ENCODE measurements at places on chromosomes 1 and 21. TPM values are rescaled to one million over a fixed set of nuclear protein-coding genes. Genes with fewer than 3 reads are reported as not detected.

The TMEM9 gene
- 157 TPM for total RNA-seq

The KCNE2 gene
- total RNA-seq, result 0.59 TPM

The GNAT2 gene
- not detected for total RNA-seq

DNA sequence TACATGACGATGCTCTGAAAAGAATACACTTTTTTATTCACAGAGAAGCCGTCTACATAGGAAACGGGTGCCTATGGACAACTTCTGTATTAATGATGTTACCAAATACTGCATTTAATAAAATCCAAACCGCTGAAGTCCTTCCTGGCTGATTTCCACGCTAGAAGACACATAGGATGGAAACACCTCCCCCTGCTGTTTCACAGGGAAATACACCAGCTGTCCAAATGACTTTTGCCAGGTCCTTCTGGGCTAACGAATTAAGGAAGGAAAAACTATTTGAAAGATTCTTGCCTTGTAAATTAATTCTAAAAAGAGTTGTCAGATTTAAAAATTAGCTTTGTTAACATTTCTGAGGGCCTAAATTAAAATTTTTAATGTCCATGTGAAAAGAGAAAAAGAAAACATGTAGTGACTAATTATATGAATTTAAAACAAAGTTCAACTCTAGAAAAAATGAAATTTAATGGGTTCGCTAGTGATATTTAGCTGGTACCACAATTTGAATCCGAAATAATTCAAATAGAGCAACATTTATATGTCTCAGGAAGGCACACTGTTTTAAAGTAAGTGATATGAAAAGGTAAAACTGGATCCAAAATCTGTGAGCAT is 146.0 kb downstream of the RERE start:
- no peak for DNase-seq
- no peak overlapping the region for H3K27ac ChIP-seq
- no peaks in the 10 kb centered on the region for H3K36me3 ChIP-seq
- H3K4me1 ChIP-seq, result peaks cover 41% of the 10 kb centered on the region

DNA sequence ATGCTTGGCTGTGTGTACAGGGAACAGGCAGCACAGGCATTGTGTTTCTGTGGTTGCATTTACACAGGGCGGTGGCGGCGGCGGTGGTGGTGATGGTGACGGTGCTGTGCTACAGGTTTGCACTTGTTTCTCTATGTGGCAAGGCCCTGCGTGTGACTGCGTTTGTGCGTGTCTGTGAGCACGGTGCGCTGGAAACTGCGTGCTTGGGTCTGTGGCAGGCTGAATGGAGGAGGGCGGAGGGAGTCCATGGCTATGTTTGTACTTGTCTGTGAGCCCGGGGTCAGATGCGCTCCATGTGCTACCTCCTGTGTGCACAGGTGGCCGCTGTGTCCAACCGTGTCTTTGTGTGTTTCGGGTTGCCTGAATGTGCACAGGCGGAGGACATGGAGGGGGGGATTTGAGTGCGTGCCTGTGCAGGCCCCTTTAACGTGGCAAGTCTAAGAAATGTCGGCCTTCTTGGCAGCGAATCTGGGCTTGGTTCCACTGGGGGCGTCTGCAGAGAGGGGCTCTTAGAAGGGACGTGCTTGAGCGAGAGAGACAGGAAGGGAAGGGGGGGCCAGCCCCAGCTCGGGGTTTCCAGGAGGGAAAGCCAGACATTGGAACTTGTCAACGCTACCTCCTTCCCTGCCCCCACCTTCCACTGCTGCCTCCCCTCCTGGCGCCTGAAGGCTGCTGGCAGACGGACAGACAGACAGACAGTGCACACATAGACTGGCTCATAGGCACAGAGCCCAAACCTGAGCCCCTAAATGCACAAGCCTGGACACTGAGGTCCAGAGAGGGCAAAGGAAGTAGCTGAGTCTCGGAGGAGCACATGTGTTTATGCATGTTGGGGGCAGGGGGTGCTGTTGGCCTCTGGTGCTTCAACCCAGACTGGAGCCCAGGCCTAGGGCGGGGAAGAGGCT is 32.7 kb upstream of the WASF2 start:
- no peak overlapping the region for H3K4me3 ChIP-seq
- peak; percentile 85 for DNase-seq
- no peaks in the 10 kb centered on the region for H3K27me3 ChIP-seq
- peak overlapping the region; percentile 76 for H3K27ac ChIP-seq
- no peaks in the 10 kb centered on the region for H3K36me3 ChIP-seq

DNA sequence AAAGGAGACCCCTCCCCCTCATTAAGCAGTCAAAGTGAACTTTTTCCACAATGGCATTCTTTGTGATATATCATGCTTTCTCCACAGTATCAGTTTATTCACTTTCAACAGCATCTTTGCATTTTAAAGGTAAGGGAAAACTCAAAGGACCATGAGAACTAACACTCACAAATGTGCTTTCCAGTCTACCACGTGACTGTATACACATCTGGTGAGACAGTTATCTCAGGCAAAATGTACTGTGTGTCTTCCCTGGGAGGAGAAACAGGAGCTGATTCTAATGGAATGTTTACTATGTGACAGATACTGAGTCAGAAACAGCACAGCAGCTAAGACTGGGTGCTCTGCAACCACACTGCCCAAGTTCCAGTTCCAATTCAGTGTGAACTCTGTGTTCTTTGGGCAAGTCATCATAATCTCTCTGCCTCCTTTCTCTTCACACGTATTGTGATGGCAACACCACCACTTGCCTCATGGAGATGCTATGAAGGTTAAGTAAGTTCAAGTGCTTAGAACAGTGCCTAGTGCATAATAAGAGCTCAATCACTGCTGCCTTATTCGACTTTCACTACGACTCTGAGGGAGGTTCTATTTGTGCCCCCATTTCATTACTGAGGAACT is 79.0 kb downstream of the SLC45A1 start:
- no peaks in the 10 kb centered on the region for H3K27me3 ChIP-seq
- peaks cover 47% of the 10 kb centered on the region for H3K36me3 ChIP-seq
- no peak for DNase-seq
- H3K27ac ChIP-seq, result peak overlapping the region; percentile 75

GRCh38 chr1:77398152-77398551 is 116.3 kb downstream of the AK5 start:
- no peak overlapping the region for H3K27ac ChIP-seq
- DNase-seq, result no peak
- peaks cover 11% of the 10 kb centered on the region for H3K4me1 ChIP-seq
- no peaks in the 10 kb centered on the region for H3K36me3 ChIP-seq

- no peaks in the 10 kb centered on the region for H3K36me3 ChIP-seq
- DNase-seq, result no peak
- H3K27me3 ChIP-seq, result no peaks in the 10 kb centered on the region
- no peak overlapping the region for H3K27ac ChIP-seq
- peaks cover 2% of the 10 kb centered on the region for H3K4me1 ChIP-seq
Measured at GRCh38 chr1:231407547-231408396, 14.3 kb downstream of the EGLN1 start.

- no peak overlapping the region for H3K4me3 ChIP-seq
- H3K4me1 ChIP-seq, result no peaks in the 10 kb centered on the region
- H3K36me3 ChIP-seq, result no peaks in the 10 kb centered on the region
- no peak overlapping the region for H3K27ac ChIP-seq
Measured at GRCh38 chr1:178486100-178487069, 10.4 kb downstream of the CLEC20A start.

- no peak overlapping the region for H3K4me3 ChIP-seq
- H3K4me1 ChIP-seq, result no peaks in the 10 kb centered on the region
- no peak for DNase-seq
- H3K27me3 ChIP-seq, result no peaks in the 10 kb centered on the region
- H3K27ac ChIP-seq, result no peak overlapping the region
Measured at GRCh38 chr21:32200029-32200428, 78.8 kb downstream of the MIS18A start.

GRCh38 chr1:206709322-206709721 is 24.6 kb downstream of the MAPKAPK2 start:
- H3K36me3 ChIP-seq, result no peaks in the 10 kb centered on the region
- no peaks in the 10 kb centered on the region for H3K27me3 ChIP-seq
- no peak for DNase-seq
- H3K27ac ChIP-seq, result no peak overlapping the region

DNA sequence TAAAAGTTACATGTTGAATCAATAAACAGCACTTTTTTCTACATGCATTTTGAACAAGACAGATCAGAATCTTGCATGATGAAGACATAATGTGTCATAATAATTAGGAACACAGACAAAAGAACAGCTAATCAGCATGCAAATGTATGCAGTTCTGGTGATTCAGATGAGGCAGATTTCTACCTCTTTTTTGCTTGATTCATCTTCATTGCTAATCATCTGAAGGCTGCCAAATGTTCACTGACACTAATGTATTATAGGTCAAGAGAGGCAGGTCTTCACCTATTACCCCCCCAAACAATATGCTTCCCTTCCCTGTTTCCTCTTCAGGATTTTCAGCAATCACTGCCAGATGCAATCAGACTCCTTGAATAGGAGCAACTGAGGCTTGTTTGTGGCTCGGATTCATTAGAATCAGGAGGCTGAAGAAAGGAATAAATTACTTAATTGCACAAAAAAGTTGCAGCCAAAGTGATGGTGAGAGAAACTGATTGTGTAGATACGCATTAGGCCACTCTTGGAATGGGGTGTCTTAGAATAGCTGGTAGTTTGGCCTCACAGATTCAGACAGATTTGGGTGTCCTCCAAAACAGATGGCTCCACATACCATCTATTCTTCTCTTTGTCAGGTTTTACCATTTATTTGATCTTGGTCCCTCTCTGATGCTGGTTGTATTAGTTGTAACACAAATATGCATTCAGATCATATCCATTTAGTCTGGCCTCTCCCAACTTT is 275.4 kb downstream of the RPS6KC1 start:
- DNase-seq, result no peak
- peaks cover 8% of the 10 kb centered on the region for H3K4me1 ChIP-seq
- H3K4me3 ChIP-seq, result no peak overlapping the region
- H3K27me3 ChIP-seq, result no peaks in the 10 kb centered on the region
- H3K27ac ChIP-seq, result no peak overlapping the region

DNA sequence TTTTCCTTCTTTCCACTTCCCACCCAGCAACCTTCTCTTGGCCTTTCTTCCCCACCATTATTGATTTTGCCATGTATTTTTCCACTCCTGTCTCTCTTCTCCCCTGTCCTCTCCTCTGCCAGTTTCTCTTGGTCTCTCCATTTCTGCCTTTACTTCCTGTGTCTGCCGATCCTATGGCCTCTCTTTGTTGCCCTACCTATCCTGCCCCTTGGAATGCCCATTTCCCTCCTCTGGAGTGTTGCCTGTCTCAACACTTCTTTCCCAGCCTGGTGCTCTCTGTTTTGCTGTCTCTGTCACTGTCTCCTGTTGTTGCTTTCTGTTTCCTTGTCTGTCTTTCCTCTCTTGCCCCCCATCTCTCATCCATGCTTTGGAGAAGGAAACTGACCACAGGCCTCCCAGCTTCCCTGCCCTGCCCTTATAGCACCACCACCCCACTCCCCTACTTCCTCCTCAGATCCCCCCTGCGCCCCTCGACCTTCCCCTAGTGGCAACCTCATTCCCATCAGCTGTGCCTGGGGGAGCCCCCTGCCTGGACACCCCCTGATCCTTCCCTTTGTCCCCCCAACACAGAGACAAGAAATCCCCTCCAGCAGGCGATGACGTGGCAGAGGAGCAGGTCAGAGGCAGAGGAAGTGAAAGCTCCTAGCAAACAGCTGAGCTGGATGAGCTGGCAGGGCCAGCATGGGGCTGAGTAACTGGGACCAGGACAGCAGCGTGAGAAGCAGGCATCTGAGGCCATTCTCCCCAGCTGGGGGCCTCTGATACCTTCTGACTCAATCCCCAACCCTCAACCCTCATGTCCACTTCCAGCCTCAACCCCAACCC is 6.6 kb upstream of the ETV3L start:
- DNase-seq, result no peak
- no peak overlapping the region for H3K27ac ChIP-seq
- H3K36me3 ChIP-seq, result no peaks in the 10 kb centered on the region
- H3K4me1 ChIP-seq, result peaks cover 7% of the 10 kb centered on the region
- H3K4me3 ChIP-seq, result no peak overlapping the region

- peaks cover 21% of the 10 kb centered on the region for H3K36me3 ChIP-seq
- H3K4me3 ChIP-seq, result no peak overlapping the region
- DNase-seq, result no peak
- no peak overlapping the region for H3K27ac ChIP-seq
- no peaks in the 10 kb centered on the region for H3K27me3 ChIP-seq
Measured at GRCh38 chr1:28374297-28374696, 4.8 kb downstream of the PHACTR4 start.

DNA sequence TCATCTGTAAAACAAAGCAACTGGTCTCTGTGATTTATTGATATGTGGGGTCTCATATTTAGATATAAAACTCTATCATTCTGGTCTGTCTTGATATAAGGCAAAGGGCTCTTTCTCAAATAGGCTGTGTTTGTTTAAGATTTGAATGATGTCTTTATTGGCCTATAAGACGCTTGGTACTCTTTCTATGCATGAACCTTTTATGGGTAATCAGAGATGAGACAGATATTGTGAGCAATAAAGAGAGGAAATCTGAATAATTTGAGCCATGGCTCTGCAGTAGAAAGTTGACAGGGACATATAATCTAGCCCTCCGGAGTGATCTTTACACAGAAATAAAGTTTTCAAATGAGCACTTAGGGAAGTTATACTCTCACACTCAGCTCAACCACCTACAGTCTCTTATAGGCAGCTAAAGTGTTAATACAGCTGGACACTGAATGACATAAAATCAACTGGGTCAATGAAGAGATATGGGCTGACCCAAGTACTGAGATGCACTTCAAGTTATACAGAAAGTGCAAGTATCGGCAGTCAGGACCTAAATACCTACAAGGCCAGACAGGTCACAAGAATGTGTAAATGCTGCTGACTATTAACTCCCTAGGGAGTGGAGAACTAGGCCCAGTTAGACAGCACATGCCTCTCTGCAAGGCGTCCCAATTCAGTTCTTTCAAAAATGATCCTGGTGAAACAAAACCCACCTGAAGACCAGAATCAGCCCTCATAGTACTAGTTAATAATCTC is 111.0 kb downstream of the PTPN14 start:
- peaks cover 37% of the 10 kb centered on the region for H3K4me1 ChIP-seq
- no peak overlapping the region for H3K4me3 ChIP-seq
- H3K27ac ChIP-seq, result peak overlapping the region; percentile 20
- peaks cover 8% of the 10 kb centered on the region for H3K36me3 ChIP-seq
- no peaks in the 10 kb centered on the region for H3K27me3 ChIP-seq

DNA sequence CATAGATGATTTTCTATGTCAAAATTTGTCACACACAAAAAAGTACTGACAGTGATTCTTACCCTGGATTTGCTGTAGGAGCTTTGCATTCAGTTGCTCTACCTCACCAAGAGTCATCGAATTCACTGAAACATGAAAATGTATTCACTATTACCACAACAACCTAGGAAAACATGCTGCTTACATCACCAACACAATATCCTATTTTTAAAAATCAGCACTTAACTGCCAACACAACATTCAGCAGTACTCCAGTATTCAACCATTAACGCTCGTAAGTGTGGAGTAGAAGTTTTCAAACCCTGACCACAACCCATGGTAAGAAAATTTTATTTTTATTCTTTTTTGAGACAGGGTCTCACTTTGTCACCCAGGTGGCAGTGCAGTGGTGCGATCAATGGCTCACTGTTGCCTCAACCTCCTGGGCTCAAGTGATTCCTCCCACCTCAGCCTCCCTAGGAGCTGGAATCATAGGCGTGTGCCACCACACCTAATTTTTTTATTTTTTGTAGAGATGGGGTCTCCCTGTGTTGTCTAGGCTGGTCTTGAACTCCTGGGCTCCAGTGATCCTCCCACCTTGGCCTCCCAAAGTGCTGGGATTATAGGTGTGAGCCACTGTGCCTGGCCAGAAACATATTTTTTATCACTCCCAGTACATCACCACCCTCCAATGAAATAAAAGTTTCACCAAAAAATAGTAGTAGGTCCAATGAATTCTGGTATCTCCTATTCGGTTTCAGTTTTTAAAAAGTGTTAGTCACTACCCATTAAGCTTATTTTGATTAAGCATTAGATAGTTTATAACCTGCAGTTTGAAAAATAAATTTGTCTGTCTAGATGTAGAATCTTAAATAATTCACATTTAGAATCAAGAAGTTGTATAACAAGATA is 23.8 kb downstream of the C21orf91 start:
- no peaks in the 10 kb centered on the region for H3K27me3 ChIP-seq
- H3K27ac ChIP-seq, result no peak overlapping the region
- no peak overlapping the region for H3K4me3 ChIP-seq
- no peaks in the 10 kb centered on the region for H3K4me1 ChIP-seq

All from endodermal cell (in vitro differentiated cells).